ENCODE measurements at places on chromosomes 7 and 10.

- no peak for DNase-seq
Measured at GRCh38 chr7:120370954-120371353, 98.0 kb downstream of the KCND2 start.

- DNase-seq: no peak
Measured at GRCh38 chr7:117194445-117194844, 128.4 kb downstream of the WNT2 start.

DNA sequence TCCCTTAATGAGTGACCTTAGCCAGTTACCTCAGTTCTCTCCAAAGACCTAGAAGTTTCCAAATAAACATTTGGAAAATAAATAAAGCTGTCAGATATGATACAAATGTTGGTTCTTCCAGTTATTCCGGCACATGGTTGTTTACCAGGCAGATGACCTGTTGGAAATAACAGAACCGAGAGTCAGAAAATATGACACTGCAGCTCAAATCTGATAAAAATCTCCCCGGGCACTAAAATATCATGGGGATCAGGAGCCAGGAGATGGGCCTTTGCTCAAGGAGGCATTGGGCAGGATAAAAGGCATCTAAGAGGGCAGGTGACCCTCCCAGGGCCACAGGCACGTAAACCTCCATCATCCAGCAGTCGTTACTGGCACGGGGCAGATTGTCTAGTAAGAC, 164.0 kb upstream of the LYZL1 start:
- DNase-seq: no peak

- peak; percentile 86 for DNase-seq
Measured at GRCh38 chr7:106729720-106730385, 68.9 kb upstream of the CCDC71L start.

DNA sequence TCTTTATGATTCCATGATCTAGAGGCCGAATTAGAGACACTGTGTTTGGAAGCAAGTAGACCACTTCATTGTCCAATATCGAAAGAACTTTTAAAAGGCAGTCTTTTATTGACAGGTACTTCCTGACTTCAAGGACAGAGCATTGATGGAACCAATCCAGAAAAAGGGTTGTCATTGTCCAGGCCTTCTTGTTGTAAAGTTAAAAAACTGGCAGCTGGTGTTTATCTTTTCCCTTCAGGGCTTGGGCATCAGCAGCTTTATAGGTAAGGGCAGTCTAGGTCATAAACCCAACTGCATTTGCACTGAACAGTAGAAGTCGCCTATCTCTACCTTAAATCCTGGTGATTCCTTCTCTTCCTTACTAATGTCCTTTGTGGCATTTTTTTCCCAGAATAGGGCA, 95.6 kb downstream of the ST7 start:
- no peak for DNase-seq

Measured in kidney tubule cell (primary cell).